Liver (tissue), 10 donors: ENCODE measurements at places on chromosomes 4 and X. TPM values are rescaled to one million over a fixed set of nuclear protein-coding genes. Genes with fewer than 3 reads are reported as not detected.

Gene SCLT1
- total RNA-seq = 6.1 TPM

Gene CYP2U1
- 4.9 TPM for total RNA-seq

Gene MPP1
- total RNA-seq = 24.3 TPM

Gene SHISA3
- 0.56 TPM for total RNA-seq

Gene FREM3
- not detected for total RNA-seq

Gene CT47B1
- not detected for total RNA-seq

Gene AWAT2
- total RNA-seq = not detected

Gene PPEF1
- total RNA-seq = not detected

Gene RBMXL3
- not detected for total RNA-seq

Gene TCEAL7
- total RNA-seq = 1.1 TPM

DNA sequence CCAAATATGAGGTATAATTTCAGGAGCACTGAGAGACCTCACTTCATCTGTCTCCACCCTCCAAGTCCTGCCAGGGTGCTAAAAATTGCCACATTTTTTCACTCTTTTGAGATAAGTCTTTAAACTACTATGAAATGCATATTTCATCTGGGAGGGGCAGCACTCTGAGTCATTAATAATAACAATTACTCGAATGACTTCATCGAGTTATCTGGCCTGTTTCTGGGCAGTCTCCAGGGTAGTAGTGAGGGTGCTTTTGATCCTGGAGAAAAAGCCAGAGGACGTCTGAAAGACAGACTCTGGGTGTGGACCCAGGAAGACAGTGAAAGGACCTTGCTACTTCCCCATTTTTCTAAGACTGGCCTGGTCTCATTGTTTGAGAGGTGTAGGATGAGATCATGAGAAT, 42.3 kb upstream of the SRD5A3 start:
- DNase-seq = no peak
- no peaks in the 10 kb centered on the region for H3K4me1 ChIP-seq
- no peak overlapping the region for H3K27ac ChIP-seq
- no peaks in the 10 kb centered on the region for H3K36me3 ChIP-seq
- no peak overlapping the region for H3K4me3 ChIP-seq

DNA sequence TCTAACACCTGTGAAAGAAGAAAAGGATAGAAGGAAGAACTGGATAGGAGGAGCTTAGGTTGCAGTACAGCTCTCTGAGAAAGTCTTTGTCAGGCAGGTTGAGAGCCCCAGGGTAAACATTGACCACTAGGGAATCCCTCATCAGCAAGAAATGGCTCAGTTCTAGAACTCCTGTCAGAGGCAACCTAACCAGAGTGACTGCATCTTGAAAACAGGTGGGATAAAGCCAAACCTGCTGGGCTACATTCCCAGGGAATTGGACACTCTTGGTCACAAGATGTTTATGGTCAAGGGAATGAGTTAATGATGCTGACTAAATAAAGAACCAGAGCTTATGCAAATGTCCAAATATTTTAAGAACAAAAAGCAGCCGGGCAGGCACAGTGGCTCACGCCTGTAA, 108.3 kb upstream of the MED14 start:
- no peaks in the 10 kb centered on the region for H3K27me3 ChIP-seq
- no peak overlapping the region for H3K4me3 ChIP-seq

GRCh38 chrX:136866337-136867095, 14.0 kb downstream of the RBMX start:
- H3K4me1 ChIP-seq = no peaks in the 10 kb centered on the region
- H3K36me3 ChIP-seq = peaks cover 29% of the 10 kb centered on the region
- H3K4me3 ChIP-seq = no peak overlapping the region
- H3K27me3 ChIP-seq = no peaks in the 10 kb centered on the region
- H3K27ac ChIP-seq = no peak overlapping the region
- DNase-seq = no peak

DNA sequence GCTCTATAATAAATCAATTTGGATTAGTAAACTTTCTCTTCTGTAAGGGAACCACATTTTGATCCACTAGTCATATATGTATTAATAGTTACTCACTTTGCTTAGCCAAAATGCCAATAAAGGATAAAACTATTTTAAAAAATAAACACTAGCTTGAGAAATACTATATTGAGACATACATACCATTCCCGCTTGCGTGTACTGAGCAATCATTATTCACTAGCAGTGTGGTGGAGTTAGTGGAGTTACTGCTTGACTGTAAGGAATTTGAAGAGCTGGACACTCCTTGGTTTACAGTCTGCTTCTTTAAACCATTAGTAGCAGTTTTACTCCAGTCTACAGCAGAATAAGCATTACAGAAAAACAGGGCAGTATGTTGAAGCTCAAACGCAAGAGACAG, 10.8 kb upstream of the PHKA2 start:
- no peaks in the 10 kb centered on the region for H3K27me3 ChIP-seq
- no peaks in the 10 kb centered on the region for H3K36me3 ChIP-seq

DNA sequence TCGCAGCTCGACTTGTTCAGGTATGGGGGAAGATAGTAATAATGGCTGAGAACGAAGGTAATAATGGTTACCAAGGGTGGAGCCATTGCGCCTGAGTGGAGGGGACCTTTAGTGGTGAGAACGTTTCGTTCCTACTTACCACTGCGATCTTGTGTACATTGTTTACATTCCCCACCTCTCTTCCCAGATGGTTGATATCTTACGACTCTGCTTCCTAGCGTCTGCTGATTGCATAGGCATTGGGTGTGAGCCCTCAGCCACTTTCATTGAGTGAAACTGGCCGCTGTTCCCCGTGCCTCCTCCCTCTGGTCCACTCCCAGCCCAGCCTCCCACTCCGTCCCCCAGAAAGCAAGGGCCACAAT, 850 bp downstream of the IGBP1 start:
- H3K27me3 ChIP-seq = peaks cover 3% of the 10 kb centered on the region
- peaks cover 14% of the 10 kb centered on the region for H3K4me1 ChIP-seq
- H3K27ac ChIP-seq = peak overlapping the region; percentile 71
- H3K4me3 ChIP-seq = peak overlapping the region; percentile 97
- H3K36me3 ChIP-seq = no peaks in the 10 kb centered on the region

DNA sequence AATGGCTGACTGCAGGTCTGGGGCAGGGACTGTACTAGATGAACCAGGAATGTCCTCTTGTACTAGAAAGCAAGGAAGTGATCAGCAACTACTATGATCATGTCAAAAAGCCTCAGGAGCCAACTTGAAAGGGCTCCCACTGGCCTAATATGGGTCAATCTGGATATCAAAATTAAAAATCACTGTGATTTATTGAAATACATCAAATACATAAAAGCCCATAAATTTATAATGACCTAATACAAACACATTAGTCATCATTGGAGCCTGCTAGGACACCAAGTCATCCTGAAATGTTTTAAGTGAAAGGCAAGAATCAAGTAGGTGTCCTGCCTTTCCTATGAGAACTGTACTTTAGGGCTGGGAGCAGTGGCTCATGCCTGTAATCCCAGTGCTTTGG, 70.5 kb upstream of the KLHL13 start:
- H3K27me3 ChIP-seq = no peaks in the 10 kb centered on the region
- no peak for DNase-seq
- H3K36me3 ChIP-seq = no peaks in the 10 kb centered on the region
- no peak overlapping the region for H3K4me3 ChIP-seq
- no peaks in the 10 kb centered on the region for H3K4me1 ChIP-seq
- no peak overlapping the region for H3K27ac ChIP-seq

DNA sequence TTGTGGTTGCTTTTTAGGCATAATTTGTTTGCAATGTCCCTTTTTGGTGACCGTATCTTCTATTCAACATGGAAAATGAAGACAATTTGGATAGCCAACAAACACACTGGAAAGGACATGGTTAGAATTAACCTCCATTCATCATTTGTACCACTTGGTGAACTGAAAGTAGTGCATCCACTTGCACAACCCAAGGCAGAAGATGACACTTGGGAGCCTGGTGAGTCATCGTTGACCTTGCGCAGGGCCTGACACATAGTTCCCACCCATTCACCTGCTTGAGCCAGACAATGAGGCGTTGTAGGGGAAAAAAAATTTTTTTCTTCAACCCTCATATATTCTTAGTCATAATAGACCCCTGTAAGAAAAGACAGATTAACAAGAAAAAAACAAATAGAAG, 32.4 kb downstream of the EGF start:
- no peak overlapping the region for H3K4me3 ChIP-seq
- H3K27ac ChIP-seq = no peak overlapping the region
- DNase-seq = no peak
- H3K36me3 ChIP-seq = no peaks in the 10 kb centered on the region

DNA sequence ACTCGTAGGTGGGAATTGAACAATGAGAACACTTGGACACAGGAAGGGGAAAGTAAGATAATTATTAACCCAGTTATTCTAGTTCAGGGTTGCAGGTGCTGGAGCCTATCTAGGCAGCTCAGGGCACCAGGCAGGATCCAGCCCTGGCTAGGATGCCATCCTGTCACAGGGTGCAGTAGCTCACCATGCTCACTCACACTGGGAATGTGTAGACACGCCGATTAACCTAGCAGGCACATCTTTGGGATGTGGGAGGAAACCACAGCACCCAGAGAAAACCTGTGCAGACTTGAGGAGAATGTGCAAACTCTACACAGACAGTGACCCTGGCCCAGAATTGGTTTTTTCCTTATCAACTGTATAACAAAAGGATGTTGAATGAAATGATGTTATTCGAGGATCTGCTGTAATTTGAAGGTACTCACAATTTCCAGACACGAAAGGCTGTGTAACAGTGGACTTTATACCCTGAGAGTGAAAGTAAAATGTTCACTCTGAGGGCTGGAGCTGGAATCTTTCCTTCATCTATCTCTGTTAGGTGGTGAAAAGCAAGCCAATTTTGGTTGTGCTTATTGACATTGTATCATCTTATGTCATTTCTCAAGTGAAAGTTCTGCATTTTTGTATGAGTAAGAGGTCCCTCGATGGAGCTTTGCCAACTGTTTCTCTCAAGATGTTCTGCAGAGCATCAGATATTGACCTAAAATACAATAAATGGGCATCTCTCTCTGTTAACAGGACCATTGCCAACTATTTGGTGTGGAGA, 78.8 kb downstream of the PHEX start:
- no peak for DNase-seq
- no peaks in the 10 kb centered on the region for H3K27me3 ChIP-seq
- H3K27ac ChIP-seq = no peak overlapping the region
- H3K4me1 ChIP-seq = no peaks in the 10 kb centered on the region
- no peaks in the 10 kb centered on the region for H3K36me3 ChIP-seq

GRCh38 chr4:74758551-74759145, 35.7 kb downstream of the BTC start:
- no peak for DNase-seq
- no peak overlapping the region for H3K27ac ChIP-seq
- no peaks in the 10 kb centered on the region for H3K4me1 ChIP-seq
- no peak overlapping the region for H3K4me3 ChIP-seq
- no peaks in the 10 kb centered on the region for H3K27me3 ChIP-seq
- no peaks in the 10 kb centered on the region for H3K36me3 ChIP-seq

GRCh38 chr4:44632089-44632488, 19.3 kb downstream of the YIPF7 start:
- peaks cover 3% of the 10 kb centered on the region for H3K27me3 ChIP-seq
- H3K36me3 ChIP-seq = no peaks in the 10 kb centered on the region
- no peak for DNase-seq
- no peak overlapping the region for H3K27ac ChIP-seq
- no peak overlapping the region for H3K4me3 ChIP-seq

- DNase-seq = no peak
- H3K4me3 ChIP-seq = no peak overlapping the region
- no peaks in the 10 kb centered on the region for H3K4me1 ChIP-seq
- H3K36me3 ChIP-seq = no peaks in the 10 kb centered on the region
Observed at GRCh38 chrX:40245488-40246071, 147.8 kb upstream of the BCOR start.

DNA sequence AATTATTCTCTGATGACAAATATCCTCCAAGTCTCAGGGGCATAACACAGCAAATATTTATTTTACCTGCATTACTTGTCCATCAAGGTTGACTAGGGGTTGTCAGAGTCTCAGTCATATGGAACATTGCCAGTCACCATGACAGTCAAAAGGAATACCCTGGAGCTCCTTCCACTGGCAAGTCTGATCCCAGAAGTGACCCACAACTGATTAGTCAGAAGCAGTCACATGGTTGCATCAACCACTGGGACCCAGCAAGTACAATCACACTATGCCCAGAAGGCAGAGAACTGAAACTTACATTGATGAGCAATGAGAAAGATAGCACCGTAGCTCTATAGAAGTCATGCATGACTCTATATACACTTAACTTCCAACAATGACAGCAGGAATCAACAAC, 41.9 kb upstream of the SOD3 start:
- no peaks in the 10 kb centered on the region for H3K36me3 ChIP-seq
- no peak for DNase-seq
- no peak overlapping the region for H3K27ac ChIP-seq
- H3K4me3 ChIP-seq = no peak overlapping the region
- no peaks in the 10 kb centered on the region for H3K27me3 ChIP-seq

- H3K27ac ChIP-seq = peak within 1 kb of the TSS; percentile 54
- no peaks in the 10 kb centered on the region for H3K36me3 ChIP-seq
- DNase-seq = peak; percentile 37
- H3K4me1 ChIP-seq = no peaks in the 10 kb centered on the region
Observed at GRCh38 chrX:136251041-136251991, at the start of gene MAP7D3. TSS of gene MAP7D3 (minus strand) at chrX:136251400. CDS start at chrX:136251358, 42 bp downstream.

GRCh38 chr4:113653871-113654270, 107.7 kb downstream of the CAMK2D start:
- no peak for DNase-seq
- no peak overlapping the region for H3K4me3 ChIP-seq
- no peaks in the 10 kb centered on the region for H3K27me3 ChIP-seq
- H3K27ac ChIP-seq = no peak overlapping the region

DNA sequence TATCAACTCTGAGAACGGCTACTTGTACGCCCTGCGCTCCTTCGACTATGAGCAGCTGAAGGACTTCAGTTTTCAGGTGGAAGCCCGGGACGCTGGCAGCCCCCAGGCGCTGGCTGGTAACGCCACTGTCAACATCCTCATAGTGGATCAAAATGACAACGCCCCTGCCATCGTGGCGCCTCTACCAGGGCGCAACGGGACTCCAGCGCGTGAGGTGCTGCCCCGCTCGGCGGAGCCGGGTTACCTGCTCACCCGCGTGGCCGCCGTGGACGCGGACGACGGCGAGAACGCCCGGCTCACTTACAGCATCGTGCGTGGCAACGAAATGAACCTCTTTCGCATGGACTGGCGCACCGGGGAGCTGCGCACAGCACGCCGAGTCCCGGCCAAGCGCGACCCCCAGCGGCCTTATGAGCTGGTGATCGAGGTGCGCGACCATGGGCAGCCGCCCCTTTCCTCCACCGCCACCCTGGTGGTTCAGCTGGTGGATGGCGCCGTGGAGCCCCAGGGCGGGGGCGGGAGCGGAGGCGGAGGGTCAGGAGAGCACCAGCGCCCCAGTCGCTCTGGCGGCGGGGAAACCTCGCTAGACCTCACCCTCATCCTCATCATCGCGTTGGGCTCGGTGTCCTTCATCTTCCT, 2.7 kb downstream of the PCDH10 start:
- no peaks in the 10 kb centered on the region for H3K36me3 ChIP-seq
- no peak overlapping the region for H3K27ac ChIP-seq
- H3K27me3 ChIP-seq = peaks cover 9% of the 10 kb centered on the region
- H3K4me3 ChIP-seq = no peak overlapping the region

DNA sequence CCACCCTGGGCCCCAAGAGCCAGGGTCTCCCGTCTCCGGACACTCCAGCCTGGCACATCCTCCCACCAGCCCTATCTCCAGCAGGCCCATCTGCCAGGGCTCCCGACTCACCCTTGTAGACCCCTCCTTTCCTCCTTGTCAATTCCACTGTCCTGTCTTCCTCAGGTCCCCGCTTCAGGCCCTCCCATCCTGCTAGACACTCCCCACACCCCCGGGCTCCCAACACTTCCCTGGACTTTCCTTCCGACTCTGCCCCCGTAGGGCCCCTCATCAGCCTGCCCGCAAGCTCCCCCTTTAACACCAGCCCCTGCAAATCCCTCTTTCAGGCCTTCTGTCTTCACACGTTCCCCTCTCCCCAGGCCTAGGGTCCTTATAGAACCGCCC, 1.1 kb downstream of the PRAF2 start:
- no peak overlapping the region for H3K4me3 ChIP-seq
- peaks cover 9% of the 10 kb centered on the region for H3K36me3 ChIP-seq
- no peaks in the 10 kb centered on the region for H3K27me3 ChIP-seq
- DNase-seq = no peak
